A549 treated with RU486 at 1 μM for 4 hours (cell line): ENCODE measurements at places on chromosomes 12 and 14. TPM values are rescaled to one million over a fixed set of nuclear protein-coding genes. Genes with fewer than 3 reads are reported as not detected.

PPP1R36 gene
- total RNA-seq = 0.22 to 0.61 TPM (median 0.24 TPM) in 5 replicates

DNAJC22 gene
- 17.9 to 22.7 TPM (median 21.7 TPM) in 5 replicates for total RNA-seq

CCDC175 gene
- not detected in 5 replicates for total RNA-seq

ZFHX2 gene
- 0.88 to 2.1 TPM (median 1.2 TPM) in 5 replicates for total RNA-seq

CBLN3 gene
- 1.0 to 1.6 TPM (median 1.3 TPM) in 5 replicates for total RNA-seq

PZP gene
- total RNA-seq = not detected in 5 replicates

TAS2R46 gene
- total RNA-seq = not detected in 5 replicates

SERPINA3 gene
- total RNA-seq = 6.1 to 7.6 TPM (median 6.6 TPM) in 5 replicates

PITPNM2 gene
- total RNA-seq = 11.7 to 20.3 TPM (median 16.9 TPM) in 5 replicates

HOXC6 gene
- total RNA-seq = 4.2 to 5.4 TPM (median 4.5 TPM) in 5 replicates

FCF1 gene
- 38.6 to 73.8 TPM (median 50.3 TPM) in 5 replicates for total RNA-seq

LRFN5 gene
- total RNA-seq = not detected in 5 replicates

SLC35F4 gene
- total RNA-seq = not detected in 5 replicates

SYNDIG1L gene
- total RNA-seq = not detected in 5 replicates

CMKLR1 gene
- not detected in 5 replicates for total RNA-seq

PIWIL1 gene
- total RNA-seq = not detected in 5 replicates

CEBPE gene
- not detected in 5 replicates for total RNA-seq

GDF3 gene
- not detected in 5 replicates for total RNA-seq

PFKM gene
- total RNA-seq = 24.4 to 28.3 TPM (median 27.2 TPM) in 5 replicates

DEPDC4 gene
- 0.30 to 2.7 TPM (median 1.4 TPM) in 5 replicates for total RNA-seq

TMPRSS12 gene
- not detected in 5 replicates for total RNA-seq

GPRC5A gene
- 250 to 405 TPM (median 359 TPM) in 5 replicates for total RNA-seq

FOXA1 gene
- 6.8 to 12.4 TPM (median 10.6 TPM) in 5 replicates for total RNA-seq

TMTC1 gene
- 0.01 to 0.18 TPM (median 0.09 TPM) in 5 replicates for total RNA-seq

AKAP3 gene
- 0.03 to 0.41 TPM (median 0.29 TPM) in 4 of 5 replicates, not detected in the other for total RNA-seq

FKBP3 gene
- 82.9 to 150 TPM (median 115 TPM) in 5 replicates for total RNA-seq

SFSWAP gene
- total RNA-seq = 26.2 to 31.5 TPM (median 30.9 TPM) in 5 replicates

GZMB gene
- not detected in 5 replicates for total RNA-seq

DEGS2 gene
- total RNA-seq = 0.95 to 1.7 TPM (median 1.3 TPM) in 5 replicates

OR10G3 gene
- total RNA-seq = not detected in 5 replicates

OTOGL gene
- total RNA-seq = 0.02 TPM in 1 of 5 replicates, not detected in the others

IL26 gene
- not detected in 5 replicates for total RNA-seq

HOXC12 gene
- not detected in 5 replicates for total RNA-seq

TSPAN11 gene
- total RNA-seq = 0.03 to 0.14 TPM (median 0.04 TPM) in 4 of 5 replicates, not detected in the other

RHEBL1 gene
- total RNA-seq = 4.9 to 6.1 TPM (median 5.7 TPM) in 5 replicates

NXPH4 gene
- 3.9 to 6.8 TPM (median 5.6 TPM) in 5 replicates for total RNA-seq

FSCB gene
- total RNA-seq = not detected in 5 replicates

KCTD10 gene
- total RNA-seq = 40.9 to 52.2 TPM (median 43.8 TPM) in 5 replicates

ADAM21 gene
- 0.07 TPM in 1 of 5 replicates, not detected in the others for total RNA-seq

TMEM132C gene
- not detected in 5 replicates for total RNA-seq

FGF6 gene
- not detected in 5 replicates for total RNA-seq

MIP gene
- not detected in 5 replicates for total RNA-seq

ALDH2 gene
- 65.7 to 97.2 TPM (median 91.6 TPM) in 5 replicates for total RNA-seq

ACOT6 gene
- not detected in 5 replicates for total RNA-seq

ZC2HC1C gene
- total RNA-seq = 3.0 to 4.3 TPM (median 3.3 TPM) in 5 replicates

SLC6A13 gene
- total RNA-seq = 0.11 to 0.62 TPM (median 0.37 TPM) in 5 replicates

CRY1 gene
- 20.2 to 32.4 TPM (median 26.8 TPM) in 5 replicates for total RNA-seq

B4GALNT1 gene
- 29.9 to 52.0 TPM (median 44.1 TPM) in 5 replicates for total RNA-seq

TAMALIN gene
- 0.17 to 1.3 TPM (median 0.61 TPM) in 5 replicates for total RNA-seq

STXBP6 gene
- 1.6 to 2.2 TPM (median 1.9 TPM) in 5 replicates for total RNA-seq

HOXC13 gene
- total RNA-seq = 7.7 to 14.1 TPM (median 9.8 TPM) in 5 replicates
